ENCODE measurements at places on chromosomes 3 and 15.

GRCh38 chr3:27623085-27623753 lies 98.9 kb downstream of the EOMES start:
- DNase-seq = no peak

DNA sequence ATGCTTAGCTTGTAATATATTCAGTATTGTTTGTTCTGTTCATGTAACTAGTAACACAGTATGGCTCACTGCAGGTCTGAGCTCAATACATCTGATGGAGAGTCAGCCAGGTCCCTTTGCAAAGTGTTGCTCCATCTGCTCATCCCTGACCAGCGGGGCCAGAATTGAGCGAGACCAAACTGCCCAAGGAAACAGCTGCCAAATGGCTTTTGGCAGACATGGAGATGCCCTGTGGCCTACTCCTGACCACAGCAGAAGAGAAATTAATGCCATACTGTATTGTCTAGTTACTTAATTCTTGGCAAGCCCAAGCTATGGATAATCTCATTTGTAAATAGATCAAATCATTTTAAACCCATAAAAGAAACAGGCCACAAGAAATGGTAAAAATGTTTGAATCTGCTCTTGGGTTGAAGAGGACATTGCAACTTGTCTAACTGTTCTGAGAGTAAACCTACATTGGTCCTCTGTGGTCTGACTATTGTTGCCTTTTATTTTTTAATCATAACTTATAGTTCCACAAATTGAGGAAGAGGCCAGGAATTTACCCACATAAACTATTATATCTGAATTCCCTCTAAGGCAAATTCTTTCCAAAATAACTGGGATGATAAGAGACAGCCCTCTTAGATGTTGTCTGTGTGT lies 209.5 kb downstream of the EBLN2 start:
- DNase-seq = no peak

DNA sequence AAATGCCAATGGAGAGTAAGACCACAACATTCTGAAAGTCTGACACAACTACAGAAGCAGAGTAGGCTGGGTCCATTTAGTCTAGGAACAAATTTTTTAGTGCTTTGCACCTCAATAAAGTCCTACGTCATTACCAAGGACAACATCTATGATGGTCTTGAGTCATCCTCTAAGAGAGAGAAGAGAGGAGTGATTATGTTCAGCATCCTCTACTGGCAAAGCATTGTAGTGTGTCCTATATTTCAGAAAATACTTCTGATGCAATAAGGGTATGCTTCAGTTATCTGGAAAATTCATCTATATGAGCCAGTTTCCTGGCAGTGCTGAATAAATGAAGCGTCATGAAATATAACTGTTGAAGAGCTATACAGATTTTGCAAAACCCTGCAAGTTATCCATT lies 95.6 kb downstream of the P2RY1 start:
- no peak for DNase-seq

DNA sequence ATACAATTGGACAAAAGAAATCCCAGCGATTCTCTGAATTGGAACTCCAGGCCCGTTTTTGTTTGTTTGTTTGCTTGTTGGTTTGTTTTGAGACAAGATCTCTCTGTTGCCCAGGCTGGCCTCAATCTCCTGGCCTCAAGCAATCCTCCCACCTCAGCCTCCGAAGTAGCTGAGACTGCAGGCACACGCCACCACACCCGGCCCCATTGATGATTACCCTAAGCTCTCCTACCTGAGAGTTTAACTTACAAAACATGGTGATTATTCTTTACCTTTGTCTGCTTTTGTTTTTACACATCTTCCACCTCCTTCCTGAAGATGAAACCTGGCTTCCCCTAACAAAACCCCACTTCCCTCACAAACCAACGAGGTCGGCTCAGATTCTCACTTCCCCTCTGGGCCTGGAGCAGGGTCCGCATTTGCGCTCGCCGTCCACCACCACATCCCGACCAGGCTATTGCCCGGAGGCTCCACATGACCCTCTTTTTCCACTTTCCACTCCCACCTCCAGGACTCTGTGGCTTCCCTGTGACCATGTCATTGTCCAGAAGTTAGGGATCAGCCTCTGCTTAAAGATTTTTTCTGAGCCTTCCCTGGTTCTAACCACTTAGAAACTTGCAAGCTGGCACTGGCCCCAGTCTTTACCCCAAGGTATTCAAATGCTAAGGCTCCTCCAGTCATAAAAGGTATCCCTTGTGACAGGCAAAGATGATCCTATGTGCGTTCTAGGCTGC lies 14.8 kb downstream of the KLHL6 start:
- peak; percentile 12 for DNase-seq

DNA sequence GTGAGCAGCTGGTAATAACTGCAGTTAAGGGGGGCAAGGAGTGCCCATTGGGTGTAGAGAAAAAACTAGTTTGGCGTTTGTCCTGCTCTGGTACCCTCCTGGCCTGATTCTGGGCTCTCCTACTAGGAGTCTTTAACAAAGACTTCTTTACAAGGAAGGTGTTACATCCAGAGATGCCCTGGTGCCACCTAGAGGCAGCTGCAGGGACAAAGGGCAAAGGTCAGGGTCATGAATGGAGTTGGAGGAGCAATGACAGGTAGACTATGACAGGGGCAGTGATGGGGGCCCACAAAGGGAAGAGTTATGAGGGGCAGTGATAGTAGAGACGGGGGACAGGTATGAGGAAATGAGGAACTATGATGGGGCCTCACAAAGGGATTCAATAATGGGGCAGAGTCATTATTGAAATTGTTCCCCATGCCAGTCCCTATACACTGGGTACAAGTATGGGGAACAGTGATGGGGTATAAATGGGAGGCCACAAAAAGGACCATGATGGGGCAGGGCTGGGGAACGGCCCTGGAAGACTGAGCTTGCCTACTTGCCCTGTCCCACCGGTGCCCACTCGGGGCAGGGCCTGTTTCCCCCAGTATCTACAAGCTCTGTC lies 7.9 kb downstream of the CCDC71 start:
- peak; percentile 26 for DNase-seq

DNA sequence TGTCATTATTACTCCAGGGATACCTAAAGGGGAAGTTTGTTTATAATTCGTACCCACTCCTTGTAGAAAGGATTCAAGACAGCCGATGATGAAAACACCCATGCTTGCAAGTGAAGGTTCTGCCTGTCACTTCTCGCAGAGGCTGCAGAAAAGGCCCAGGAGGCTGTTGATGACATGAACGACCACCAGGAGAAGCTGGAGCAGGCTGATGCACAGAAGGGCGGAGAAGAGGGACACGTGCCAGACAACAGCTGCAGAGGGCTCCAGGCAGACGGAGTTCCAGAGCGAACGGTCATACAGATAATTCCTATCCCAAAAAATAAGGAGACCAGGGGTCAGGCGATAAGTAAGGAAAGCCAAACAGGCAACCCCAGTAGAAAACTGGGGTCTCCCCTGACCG lies 5.7 kb upstream of the DYNLT2B start:
- DNase-seq = no peak
